PC-9 (cell line): ENCODE measurements at places on chromosomes 2 and 18. TPM values are rescaled to one million over a fixed set of nuclear protein-coding genes. Genes with fewer than 3 reads are reported as not detected.
A peak's percentile ranks its signal among the peaks of the same experiment; 100 is the strongest.

The EN1 gene
- total RNA-seq, result not detected in 2 replicates

The CYP26B1 gene
- total RNA-seq, result 0.55 and 1.3 TPM in 2 replicates

The TDRD15 gene
- total RNA-seq, result 1.9 and 2.9 TPM in 2 replicates

The EMX1 gene
- not detected in 2 replicates for total RNA-seq

The SERPINB13 gene
- total RNA-seq, result not detected in 2 replicates

The RPRM gene
- total RNA-seq, result 2.1 and 2.9 TPM in 2 replicates

DNA sequence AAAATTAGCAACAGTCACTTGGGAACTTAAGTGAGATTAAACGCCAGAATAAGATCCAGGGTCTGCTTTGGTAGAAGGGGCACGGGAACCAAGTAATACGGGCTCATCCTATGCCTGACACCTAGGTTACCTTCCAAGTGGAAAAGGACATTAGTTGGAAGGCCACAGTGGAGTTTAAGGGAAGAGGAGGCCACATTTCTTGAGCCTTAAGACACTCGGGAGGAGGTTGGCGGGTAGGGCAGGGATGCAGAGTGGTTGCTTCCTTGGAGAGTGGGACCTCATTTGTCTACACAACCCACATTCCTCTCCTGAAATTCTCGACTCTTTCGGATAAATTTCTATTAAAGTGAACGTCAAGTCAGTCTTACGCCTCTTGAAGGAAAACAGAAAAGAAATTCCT lies 510 bp upstream of the DNAH6 start:
- DNase-seq, result no peak

- DNase-seq, result no peak
These were observed 541.0 kb upstream of the ZEB2 start for GRCh38 chr2:145060876-145061275.

DNA sequence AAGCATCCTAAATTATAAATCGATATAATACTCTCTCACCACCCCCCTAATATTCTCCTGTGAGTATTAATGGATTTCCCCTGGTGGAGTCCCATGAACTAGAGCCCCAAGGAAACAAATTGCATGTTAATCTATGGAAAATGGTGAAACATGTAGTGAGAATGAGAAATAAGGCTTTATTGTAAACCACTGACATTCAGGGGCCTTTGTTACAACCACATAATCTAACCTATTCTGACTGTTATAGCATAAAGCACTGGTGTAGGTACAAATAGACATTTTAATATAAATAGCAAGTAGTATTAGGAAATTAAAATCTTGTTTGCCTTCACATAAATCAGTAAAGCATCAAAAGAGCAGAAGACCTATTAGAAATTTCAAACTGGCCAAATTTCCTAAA lies 65.3 kb upstream of the TLK1 start:
- DNase-seq, result no peak

DNA sequence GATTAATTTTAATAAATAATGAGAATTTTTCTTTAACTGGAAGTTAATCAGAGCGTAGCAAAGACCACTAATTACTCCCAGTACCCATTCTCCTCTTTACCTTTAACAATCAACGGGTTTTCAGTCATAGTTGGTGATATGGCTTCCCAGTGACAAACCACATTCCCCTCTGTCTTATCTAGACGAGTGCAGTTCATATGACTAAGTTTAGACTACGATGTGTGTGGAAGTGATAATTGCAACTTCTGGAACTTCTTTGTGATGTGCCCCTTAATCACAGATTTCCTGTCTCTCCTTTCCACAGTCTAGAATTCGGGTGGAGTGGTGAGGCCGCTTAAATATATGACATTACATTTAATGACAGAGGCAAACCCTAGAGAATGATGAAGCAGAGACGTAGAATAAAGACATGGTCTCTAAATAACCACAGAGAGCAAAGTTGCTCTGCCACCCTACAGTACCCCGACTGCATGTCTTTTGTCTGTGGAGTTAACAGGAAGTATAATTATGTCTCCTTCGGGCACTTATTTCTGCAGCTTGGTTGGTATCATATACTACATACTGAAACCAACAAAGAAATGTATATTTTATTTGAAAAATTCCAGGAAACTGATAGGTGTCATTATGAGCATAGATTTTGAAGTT lies 693.3 kb upstream of the CDH7 start:
- DNase-seq, result no peak

GRCh38 chr18:49167084-49167483 lies 216.3 kb upstream of the SMAD7 start:
- DNase-seq, result no peak

DNA sequence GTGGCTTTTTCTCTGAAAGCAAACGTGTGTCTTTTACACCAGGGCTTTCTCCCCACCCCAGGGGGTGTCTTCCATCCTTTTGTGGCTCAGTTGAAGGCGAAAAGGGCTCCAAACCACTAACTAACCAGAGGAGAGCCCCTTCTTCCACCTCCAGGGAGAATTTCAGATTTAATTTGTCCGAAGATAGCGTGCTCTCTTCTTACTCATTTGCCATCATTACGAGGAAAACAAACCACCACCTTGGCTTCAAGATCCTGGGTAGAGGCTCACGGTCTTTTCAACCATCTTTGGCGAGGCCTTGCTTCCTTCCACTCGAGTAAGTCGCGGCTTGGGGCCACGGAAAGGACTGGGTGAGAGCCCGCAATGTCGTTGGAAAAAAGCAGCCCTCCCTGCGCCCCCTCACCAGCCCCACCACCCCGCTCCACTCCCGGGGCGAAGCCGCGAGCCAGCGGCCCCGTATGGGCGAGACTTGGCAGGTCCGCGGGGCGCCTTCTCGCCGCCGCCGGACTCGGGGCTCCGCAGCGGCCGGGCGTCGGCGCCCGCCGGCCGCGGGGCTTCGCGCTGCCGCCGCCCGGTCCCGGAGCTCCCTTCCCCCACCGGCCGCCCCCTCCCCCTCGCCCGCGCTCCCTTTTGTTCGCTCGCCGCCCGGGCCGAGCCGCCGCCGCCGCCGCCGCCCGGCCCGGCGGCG lies 1.7 kb upstream of the ZNF532 start:
- peak; percentile 18 for DNase-seq

- DNase-seq, result no peak
These were observed 349.4 kb upstream of the POU3F3 start for GRCh38 chr2:104504331-104505073.
